ENCODE measurements at places on chromosomes 16 and 17. TPM values are rescaled to one million over a fixed set of nuclear protein-coding genes. Genes with fewer than 3 reads are reported as not detected.

DNA sequence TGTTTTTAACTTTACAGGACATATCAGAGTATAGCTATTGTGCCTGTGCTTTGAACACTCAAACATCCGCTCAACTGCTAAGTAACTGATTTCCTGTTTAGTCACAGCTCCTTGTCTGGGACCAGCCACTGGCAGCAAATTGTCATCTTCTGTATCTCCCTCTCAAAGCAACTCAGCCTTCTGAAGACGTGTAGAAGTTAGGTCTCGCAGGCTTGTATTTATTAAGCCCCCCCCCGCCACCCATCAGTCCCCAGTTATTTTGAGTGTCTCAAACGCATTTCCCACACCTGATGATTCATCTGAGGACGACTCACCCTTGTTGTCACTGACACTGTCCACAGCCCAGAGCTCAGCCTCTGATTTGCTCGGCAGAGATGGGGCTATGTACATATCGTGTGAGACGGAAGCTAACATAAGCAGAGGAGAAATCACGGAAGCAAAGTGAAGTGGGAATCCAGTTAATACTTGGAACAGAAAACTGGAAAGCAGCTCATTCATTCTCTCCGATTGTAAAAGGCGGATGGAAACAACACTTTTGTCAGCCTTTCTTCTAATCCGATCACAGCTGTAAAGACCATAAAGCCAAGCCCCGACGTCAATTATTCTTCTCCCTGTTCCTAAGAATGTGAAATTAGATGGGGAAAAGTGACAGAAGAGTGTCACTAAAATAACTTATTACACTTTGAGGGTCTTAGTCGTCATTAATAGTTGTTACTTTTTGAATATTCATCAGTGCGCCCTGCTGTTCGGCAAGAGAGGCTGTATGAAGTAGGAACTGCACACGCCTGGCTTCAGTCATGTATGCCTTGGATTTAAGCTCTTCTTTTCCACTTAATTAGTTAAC, 64.2 kb downstream of the PITPNC1 start:
- DNase-seq = peak; percentile 80

NOG gene
- total RNA-seq = not detected

DNA sequence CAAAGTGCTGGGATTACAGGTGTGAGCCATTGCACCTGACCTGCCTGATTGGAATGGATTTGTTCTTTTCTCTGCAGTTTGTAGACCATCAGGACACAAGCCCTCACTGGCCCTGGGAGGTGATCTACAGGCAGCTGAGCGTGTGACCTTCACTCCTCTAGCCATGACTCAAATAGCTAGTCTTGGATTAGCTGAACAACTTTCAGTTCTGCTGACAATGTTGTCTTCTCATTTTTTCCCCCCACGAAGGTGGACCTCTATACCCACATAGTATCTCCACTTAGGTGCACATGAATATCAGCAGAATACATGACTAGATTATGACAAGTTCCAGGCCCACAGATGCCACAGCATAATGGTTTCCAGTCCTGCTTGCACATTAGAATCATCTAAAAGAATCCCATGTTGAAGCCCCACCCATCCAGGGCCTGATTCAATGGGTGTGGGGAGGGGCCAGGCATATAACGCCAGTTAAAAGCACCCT, 36.8 kb downstream of the HS3ST3B1 start:
- no peak for DNase-seq

DNA sequence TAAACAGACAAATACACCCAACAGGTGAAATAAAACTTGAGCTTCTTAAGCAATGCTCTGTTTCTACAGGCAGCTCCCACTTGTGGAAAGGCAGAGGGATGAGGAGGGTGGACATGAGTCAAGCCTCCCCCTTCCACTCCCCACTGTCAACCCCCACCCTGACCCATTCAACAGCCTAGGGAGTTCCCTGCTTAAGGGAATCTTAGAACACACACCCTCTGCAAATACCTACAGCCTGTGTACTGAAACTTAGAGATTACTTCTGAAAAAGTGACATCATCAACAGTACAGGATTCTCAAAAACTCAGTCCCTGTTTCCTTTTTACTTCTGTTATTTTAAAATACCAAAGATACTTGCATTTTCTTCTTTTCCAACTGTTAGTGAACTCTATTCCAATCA, 345.4 kb downstream of the SOX9 start:
- DNase-seq = no peak

INO80E gene
- total RNA-seq = 87.8 TPM

Data from adrenal gland (tissue), 19 donors.